Mammary microvascular endothelial cell (primary cell): ENCODE measurements at places on chromosomes 7 and 10. TPM values are rescaled to one million over a fixed set of nuclear protein-coding genes. Genes with fewer than 3 reads are reported as not detected.

Gene FAM13C
- 0.20 and 0.73 TPM in 2 replicates for total RNA-seq

Gene DLX6
- total RNA-seq, result not detected in 2 replicates

Gene GIMAP6
- 85.8 and 89.9 TPM in 2 replicates for total RNA-seq

Gene EGR2
- total RNA-seq, result not detected in 2 replicates

Gene CCDC201
- not detected in 2 replicates for total RNA-seq

Gene LBX1
- not detected in 2 replicates for total RNA-seq

Gene GPNMB
- total RNA-seq, result 1.3 and 1.4 TPM in 2 replicates

Gene BBS9
- 7.1 and 10.7 TPM in 2 replicates for total RNA-seq

Gene NEUROG3
- not detected in 2 replicates for total RNA-seq

Gene VIPR2
- not detected in 2 replicates for total RNA-seq

Gene JCAD
- total RNA-seq, result 24.7 and 27.5 TPM in 2 replicates

Gene NUTM2E
- 0.05 TPM in 1 of 2 replicates, not detected in the other for total RNA-seq

Gene FKBP6
- total RNA-seq, result not detected in 2 replicates

Gene HTR5A
- not detected in 2 replicates for total RNA-seq

Gene ARHGAP19
- 17.0 and 17.5 TPM in 2 replicates for total RNA-seq

Gene LRRC18
- not detected in 2 replicates for total RNA-seq

Gene CPA2
- not detected in 2 replicates for total RNA-seq

Gene ETV1
- 6.5 and 8.2 TPM in 2 replicates for total RNA-seq

Gene NDUFB2
- 499 and 653 TPM in 2 replicates for total RNA-seq

Gene GPR37
- total RNA-seq, result 0.10 TPM in 1 of 2 replicates, not detected in the other

Gene HMX2
- total RNA-seq, result not detected in 2 replicates

Gene LIPM
- not detected in 2 replicates for total RNA-seq

Gene SMO
- 8.5 and 9.1 TPM in 2 replicates for total RNA-seq

Gene TMEM178B
- total RNA-seq, result not detected in 2 replicates

Gene RARRES2
- not detected in 2 replicates for total RNA-seq

Gene RBP3
- not detected in 2 replicates for total RNA-seq

Gene MMD2
- not detected in 2 replicates for total RNA-seq

Gene TMEM130
- total RNA-seq, result not detected in 2 replicates

Gene GPRIN2
- not detected in 2 replicates for total RNA-seq

Gene OR2A12
- not detected in 2 replicates for total RNA-seq
